ENCODE measurements at places on chromosomes 12 and 14. TPM values are rescaled to one million over a fixed set of nuclear protein-coding genes. Genes with fewer than 3 reads are reported as not detected.

The NXPH4 gene
- 0.43 TPM for total RNA-seq

The PRIMA1 gene
- total RNA-seq: not detected

The PLCZ1 gene
- total RNA-seq: not detected

The NEUROD4 gene
- not detected for total RNA-seq

The NTF3 gene
- total RNA-seq: not detected

The LTBP2 gene
- total RNA-seq: 0.10 TPM

The FCF1 gene
- 57.8 TPM for total RNA-seq

The TMEM30B gene
- 0.55 TPM for total RNA-seq

The IL31 gene
- not detected for total RNA-seq

The CIDEB gene
- total RNA-seq: 29.0 TPM

The RPL10L gene
- total RNA-seq: not detected

The ZNF641 gene
- 30.1 TPM for total RNA-seq

The CFAP251 gene
- 1.2 TPM for total RNA-seq

The SLC7A7 gene
- 0.70 TPM for total RNA-seq

The LRTM2 gene
- not detected for total RNA-seq

The C12orf60 gene
- total RNA-seq: 0.87 TPM

The PARP11 gene
- 32.7 TPM for total RNA-seq

The CLEC1A gene
- total RNA-seq: not detected

The RACGAP1 gene
- total RNA-seq: 129 TPM

The ZCRB1 gene
- total RNA-seq: 36.4 TPM

The SYNDIG1L gene
- not detected for total RNA-seq

The PKP2 gene
- 0.14 TPM for total RNA-seq

The KSR2 gene
- total RNA-seq: not detected
